ENCODE measurements at places on chromosomes 5 and 9.

DNA sequence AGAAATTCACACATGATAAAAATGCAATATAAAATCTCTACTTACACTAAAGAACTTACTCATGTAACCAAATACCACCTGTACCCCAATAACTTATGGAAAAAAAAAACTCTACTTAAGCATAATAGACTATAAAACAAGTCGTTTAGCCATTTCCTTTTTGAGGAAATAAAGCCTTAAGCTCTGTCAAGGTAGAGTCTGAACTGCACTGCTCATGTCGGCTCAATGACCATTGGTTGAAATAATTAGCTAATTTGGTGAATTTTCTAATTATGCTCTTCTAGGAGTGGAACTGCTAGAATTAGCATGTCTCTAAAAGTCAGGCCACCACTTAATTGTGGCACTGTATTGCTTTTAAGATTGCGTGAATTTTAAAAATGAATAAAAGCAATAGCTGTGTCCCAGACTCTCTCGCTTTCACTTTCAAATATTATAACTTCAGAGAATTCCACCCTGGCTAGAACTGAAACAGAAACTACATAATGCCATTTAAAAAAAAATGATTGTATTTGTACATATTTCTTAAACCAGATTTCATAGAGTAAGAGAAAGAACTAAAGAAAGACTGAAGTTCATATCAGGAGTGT lies 113.0 kb upstream of the PCA3 start:
- DNase-seq: no peak

GRCh38 chr5:170190436-170191134 lies 42.2 kb upstream of the C5orf58 start:
- DNase-seq: no peak

GRCh38 chr9:70143394-70144130 lies 99.9 kb downstream of the MAMDC2 start:
- DNase-seq: no peak

GRCh38 chr9:99430301-99430700 lies 208.2 kb downstream of the SEC61B start:
- no peak for DNase-seq

- no peak for DNase-seq
Measured at GRCh38 chr5:117652958-117653280, 1078.3 kb upstream of the SEMA6A start.

GRCh38 chr5:159550951-159551350 lies 220.7 kb upstream of the IL12B start:
- DNase-seq: no peak

DNA sequence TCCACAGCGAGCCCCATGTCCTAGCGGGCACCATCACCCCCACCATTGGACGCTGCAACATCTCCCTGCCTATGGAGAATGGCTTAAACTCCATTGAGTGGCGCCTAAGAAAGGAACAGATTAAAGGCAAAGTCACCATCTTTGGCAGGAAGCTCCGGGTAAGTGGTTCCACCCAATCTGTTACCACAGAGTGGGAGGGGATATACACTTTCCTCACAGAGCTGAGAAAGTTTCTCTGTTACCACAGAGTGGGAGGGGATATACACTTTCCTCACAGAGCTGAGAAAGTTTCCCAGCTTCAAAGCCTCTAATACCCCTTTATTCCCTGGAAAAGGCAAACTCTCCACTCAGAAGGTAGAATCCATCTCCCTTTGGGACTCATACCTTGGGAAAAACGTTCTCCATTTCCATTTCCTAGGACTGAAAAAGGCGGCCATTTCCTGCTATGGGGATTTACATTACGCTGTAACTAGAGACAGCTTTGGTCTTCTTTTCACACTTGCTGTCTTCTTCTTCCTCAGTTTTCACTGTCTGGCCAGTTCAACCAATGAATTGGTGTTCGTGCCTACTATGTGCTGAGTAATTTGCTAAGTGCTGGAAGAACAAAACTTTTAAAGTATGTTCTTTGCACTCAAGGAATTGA lies 63.4 kb upstream of the WWC1 start:
- DNase-seq: no peak

DNA sequence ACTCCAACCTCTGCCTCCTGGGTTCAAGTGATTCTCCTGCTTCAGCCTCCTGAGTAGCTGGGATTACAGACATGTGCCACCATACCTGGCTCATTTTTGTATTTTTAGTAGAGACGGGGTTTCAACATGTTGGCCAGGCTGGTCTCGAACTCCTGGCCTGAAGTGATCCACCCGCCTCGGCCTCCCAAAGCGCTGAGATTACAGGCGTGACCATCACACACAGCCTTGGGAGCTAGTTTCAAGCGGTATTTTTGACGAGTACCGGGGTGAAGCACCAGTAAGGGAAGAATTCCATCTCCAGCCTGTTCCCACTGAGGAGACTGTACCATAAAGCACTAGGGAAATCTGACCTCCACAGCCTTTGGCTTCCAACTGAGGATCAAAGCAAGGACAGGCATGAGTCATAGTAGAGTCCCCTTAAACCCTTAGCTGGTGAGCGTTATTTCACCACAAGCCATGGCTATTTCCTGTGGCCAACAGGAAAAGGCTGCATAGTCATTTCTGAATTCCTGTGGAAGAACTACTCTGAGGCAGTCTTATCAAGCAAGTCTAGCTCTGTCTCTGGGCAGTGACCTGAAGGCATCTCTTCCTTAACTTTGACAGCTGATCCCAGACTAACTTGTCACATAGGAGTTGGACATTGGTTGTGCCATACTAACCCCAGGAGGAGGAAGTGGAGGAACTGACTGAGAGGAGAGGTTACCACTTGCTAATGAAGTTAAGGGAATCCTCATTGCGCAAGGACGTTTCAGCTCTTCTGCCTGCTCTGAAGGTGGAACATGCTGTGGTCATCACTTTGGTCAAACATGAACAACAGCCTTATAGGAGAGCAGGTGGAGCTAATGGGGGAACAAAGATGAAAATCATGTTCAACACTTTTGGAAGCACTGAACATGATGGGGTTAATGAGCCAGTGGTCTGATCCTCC lies 85.8 kb upstream of the DMRT1 start:
- no peak for DNase-seq

GRCh38 chr5:180799902-180800801 lies 2.5 kb downstream of the MGAT1 start:
- no peak for DNase-seq

- no peak for DNase-seq
Measured at GRCh38 chr5:10652151-10652550, 88.3 kb downstream of the ANKRD33B start.
